Hematopoietic multipotent progenitor cell treated with erythropoietin and hydrocortisone succinate and interleukin-3 and kit ligand, for 8 days (in vitro differentiated cells): ENCODE measurements at places on chromosomes 12 and 14.

DNA sequence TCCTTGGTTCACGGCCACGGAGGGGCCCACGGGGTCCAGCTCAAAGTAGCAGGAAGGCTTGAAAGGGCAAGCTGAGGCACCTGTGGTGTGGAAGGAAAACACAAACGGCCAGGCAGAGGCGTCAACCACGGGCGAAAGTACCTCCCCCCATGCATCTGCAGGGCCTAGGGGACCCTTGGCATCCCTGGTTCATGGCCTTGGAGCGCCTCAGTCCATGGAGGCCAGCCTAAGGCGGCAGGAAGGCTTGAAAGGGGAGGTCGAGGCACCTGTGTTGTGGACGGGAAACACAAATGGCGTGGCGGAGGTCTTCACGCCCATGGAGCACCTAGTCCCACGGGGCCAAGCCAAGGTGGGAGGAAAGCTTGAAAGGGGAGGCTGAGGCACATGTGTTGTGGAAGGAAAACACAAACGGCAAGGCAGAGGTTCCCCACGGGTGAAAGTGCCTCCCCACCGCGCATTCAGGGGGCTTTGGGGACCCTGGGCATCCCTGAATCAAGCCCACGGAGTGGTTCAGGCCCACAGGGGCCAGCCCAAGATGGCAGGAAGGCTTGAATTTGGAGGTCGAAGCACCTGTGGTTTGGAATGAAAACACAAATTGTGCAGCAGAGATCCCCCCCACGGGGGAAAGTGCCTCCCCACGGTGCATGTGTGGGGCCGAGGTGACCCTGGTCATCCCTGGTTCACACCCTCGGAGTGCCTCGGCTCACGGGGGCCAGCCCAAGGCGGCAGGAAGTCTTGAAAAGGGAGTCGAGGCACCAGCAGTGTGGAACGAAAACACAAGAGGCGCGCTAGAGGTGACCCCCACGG lies 380.8 kb downstream of the ALG10 start:
- no peak for DNase-seq

GRCh38 chr12:50397117-50397650 lies 775 bp upstream of the FAM186A start:
- no peak for DNase-seq

DNA sequence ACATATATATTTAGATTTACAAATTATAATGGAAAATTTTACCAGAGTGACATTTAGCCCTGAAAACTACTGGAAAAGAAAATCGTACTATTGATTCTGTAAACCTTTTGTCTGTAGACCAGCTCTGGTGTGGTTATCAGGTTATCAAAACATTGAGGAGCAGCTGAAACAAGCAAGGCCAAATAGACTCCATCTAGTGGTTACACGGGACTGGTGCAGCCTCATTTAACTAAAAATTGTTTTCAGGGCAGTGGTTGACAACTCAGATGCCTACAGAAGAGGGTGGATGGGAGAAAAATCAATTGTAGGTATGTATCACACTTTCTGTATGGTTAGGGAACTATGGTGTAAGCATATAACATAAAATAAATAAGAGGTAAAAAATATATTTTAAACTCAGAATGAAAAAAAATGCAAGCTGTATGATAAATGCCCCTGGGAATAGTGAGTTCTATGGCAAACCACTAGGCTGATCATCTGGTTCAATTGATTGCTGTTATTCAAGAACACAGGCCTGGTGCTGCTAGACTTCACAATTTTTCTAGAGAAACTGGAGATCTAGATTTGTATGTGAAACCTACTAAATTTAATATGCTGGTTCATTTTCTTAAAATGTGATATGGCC lies 51.2 kb downstream of the ACSS3 start:
- peak; percentile 45 for DNase-seq

GRCh38 chr12:27499377-27499776 lies 24.6 kb upstream of the PPFIBP1 start:
- no peak for DNase-seq

DNA sequence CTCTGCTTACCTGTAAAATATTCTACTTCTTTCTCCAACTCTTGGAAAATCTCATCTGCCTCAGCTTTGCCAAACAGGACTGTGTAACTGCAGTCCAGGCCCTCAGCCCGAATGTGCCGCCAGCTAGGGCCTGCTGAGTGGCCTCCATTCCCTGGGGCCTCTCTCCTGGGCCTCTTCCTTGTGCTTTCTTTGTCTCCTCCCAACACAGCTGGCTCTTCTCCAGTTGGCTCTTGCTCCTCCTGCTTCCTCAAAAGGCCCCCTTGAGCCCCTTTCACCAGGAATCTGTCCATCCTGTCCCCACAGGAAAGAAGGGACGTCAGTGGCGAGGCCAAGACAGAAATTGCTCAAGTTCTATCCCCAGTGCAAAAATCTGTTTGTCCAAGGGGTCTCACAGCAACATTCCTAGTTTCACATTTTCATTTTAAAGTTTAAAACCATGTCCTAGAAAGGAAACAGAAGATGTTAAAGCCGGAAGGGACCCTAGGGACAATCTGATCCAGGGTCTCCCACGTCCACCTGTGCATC lies 713 bp downstream of the ALKBH2 start:
- DNase-seq, result peak; percentile 34

DNA sequence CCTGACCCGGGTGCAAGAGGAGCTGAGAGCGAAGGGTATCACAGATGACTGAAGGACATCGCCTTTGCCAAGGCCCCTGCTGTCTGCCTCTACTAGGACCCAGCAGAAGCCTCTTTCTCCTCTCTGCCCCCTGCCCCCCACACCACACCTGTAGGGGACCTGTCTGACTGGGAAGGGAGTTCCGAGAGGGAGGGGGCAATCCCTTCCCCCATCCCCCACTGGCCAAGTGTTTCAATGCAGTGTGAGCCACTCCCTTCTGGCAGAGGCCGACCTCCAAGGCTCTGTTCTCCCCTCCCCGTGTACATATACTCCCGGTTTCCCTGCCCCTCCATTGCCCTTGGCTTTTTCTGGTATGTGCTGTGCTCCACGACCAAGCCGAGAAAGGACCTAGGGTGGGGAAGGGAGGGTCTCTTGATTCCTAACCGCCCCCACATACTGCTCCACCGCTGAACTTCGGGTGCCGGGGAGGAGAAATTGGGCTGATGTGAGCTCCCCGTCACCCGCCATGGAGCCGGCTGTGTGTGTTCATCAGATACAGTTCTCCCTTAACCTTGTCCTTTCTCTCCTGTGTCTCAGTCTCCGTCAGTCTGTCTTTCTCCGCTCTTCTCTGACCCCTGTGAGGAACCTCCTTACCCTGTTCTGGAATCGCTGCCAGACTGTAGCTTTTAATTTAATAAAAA lies 2.0 kb upstream of the ARHGEF25 start:
- DNase-seq, result no peak

DNA sequence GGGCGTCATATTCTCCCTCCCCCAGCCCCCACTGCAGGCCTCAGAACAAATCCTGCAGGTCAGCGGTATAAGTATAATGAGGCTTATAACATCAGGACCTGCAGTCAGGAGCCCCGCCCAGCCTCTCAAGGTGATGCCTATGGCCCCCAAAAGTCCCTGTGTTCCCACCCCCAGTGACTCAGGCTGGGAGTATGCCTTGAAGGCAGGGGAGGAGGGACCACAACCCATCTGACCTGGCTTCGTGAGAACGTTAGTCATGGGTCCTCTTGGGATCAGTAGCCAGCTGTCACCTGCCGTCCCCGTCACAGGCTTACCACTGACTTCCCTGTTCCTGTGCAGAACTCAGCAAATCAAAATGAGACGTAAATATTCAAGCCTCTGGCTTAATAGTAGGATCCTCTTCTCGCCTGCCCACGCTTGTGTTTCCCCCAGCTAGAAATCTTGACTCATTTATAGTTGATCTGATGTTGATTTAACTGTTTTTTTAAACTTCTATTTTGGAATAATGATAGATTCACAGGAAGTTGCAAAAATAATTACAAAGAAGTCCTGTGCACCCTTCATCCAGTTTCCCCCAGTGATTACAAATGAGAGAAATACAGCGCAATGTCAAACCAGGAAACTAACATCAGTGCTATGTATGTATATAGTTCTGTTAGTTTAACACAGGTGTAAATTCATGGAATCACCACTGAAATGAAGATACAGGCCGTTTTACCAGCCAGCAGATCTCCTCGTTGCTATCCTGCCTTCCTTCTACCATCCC lies 107.5 kb downstream of the ADGRD1 start:
- no peak for DNase-seq

- no peak for DNase-seq
These were observed 102.8 kb downstream of the SLC5A8 start for GRCh38 chr12:101107032-101107763.

DNA sequence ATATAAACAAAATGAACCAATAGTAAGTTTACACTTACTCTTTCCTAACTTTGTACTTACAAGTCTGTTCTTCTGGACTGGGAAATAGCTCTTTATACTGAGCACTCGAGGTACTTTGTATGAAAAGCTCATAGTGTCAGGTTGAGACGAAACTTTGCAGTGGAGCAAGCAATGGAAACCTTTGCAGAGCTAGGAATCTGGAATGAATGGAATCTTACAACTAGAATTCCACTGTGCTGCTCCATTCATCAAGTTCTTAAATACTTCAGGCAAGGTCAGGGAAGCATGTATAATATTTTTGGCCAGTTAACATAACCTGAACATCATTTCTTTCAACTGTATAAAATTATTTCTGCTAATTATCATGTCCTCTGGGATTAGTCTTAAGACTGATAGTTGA lies 1327.5 kb upstream of the FLRT2 start:
- no peak for DNase-seq

DNA sequence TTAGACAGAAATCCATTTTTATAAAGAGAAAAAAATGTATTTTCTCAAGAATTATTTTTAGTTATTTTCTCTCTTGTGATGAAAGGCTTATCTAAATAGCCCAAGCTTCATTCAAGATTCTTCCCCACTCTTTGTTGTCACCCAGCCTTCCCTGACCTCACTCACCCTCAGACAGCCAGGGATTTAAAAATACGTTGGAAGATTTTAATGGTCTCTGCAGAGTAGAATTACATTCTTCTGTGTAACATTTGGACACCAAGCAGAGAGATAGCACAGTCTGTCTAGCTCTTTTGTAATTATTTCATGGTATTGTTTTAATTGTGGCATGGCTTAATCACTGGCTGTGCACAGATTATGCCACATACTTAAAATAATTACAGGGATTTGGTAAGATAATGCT lies 130.3 kb downstream of the IGF1 start:
- no peak for DNase-seq

DNA sequence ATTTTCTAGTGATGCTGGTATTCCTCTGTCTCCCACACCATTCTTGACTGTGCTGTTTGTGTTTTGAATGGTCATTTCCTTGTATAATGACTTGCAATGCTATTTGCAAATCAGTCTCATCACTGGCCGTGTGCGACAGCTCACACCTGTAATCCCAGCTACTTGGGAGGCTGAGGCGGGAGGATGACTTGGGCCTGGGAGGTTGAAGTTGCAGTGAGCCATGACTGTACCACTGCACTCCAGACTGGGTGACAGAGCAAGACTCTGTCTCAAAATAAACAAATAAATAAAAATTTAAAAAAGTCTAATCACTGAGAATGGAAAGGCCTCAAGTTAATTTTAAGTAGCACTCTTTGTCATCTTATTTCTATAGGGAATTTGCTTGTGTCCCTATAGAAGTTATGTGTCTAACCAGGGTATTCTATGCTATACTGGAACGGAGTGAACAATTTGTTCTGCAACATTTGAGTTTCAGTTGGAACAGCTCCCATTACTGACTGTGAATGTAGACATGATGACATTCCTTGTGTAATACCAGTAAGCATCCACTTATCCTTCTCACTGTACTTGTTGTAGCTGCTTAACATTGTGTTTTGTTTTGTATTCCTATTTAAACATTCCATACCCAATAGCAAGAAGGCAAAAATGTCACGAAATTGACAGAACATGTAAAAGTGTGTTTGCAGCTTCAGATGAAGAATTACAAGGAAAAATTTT lies 126.3 kb downstream of the MGST1 start:
- no peak for DNase-seq

GRCh38 chr12:54128416-54128815 lies 60.4 kb downstream of the SMUG1 start:
- no peak for DNase-seq

GRCh38 chr12:42130672-42131402 lies 13.8 kb downstream of the GXYLT1 start:
- no peak for DNase-seq

GRCh38 chr12:56988207-56988739 lies 18.1 kb downstream of the ZBTB39 start:
- peak; percentile 89 for DNase-seq
